Astrocyte of the spinal cord (primary cell): ENCODE measurements at places on chromosomes 7 and 10.
A peak's percentile ranks its signal among the peaks of the same experiment; 100 is the strongest.

GRCh38 chr7:68433462-68434070, 1164.7 kb upstream of the AUTS2 start:
- no peak for DNase-seq

GRCh38 chr7:134474828-134475227, 15.9 kb upstream of the AKR1B1 start:
- DNase-seq, result no peak

DNA sequence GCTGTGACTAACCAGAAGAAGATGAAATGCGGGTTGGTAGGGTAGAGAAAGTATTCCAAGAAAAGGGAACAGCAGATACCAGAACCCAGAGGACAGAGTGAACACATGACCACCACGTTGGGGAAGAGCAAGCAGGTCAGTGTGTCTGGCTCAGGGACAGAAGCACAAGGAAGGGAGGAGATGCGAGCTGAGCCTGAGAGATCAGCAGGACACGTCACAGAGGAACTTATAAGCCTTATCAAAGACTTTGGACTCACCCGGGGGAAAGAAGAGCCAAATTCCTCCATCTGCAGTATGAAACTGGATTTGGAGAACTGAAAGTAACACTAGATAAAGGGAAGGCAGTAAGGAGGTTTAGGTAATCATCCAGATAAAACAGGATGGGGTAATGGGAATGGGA, 232.1 kb upstream of the NPVF start:
- DNase-seq, result no peak

DNA sequence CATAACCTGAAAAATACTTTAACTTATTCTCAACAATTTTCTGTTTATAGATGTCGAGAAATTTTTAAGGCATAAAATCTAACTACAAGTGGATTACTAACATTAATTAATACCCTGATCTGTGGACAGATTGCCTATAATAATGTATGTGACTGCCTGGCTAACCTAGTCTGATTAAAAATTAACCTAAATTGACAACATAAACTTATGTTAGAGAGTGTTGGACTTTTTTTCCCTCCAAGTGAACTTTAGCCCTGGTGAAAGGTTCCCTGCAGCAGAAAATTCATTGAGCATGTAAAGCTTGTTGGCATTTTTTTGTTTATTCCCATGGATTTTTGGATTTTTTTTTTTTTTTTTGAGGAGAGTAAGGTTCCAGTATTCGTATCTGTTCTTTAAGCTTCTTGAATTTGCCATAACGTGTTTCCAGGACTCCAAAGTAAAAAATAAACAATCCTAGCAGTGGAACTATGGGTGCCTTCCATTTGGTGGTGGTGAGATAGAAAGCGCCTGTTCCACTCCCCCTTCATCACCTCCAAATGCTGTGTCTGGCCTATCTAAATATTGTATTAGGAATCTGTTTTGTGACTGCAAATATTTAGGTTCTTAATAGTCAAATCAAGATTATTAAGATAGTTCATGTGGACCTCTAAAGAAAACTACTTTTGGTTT, 36.1 kb downstream of the NET1 start:
- DNase-seq, result no peak

- DNase-seq, result no peak
Observed at GRCh38 chr10:131094527-131095312, 216.8 kb downstream of the TCERG1L start.

DNA sequence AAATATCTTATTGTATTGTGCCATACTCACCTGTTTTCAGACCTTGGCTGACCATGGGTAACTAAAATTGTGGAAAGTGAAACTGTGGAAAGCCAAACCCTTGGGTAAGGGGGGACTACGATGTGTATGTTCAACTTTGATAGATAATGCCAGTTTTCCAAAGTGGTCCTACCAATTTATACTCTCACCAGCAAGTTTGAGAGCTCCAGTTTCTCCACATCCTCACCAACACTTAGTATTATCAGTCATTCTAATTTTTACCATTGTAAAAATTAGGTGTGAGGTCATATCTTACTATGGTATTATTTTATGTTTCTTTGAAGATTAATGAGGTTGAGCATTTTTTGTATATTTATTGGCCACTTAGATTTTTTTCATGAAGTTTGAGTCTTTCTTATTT, 346.9 kb upstream of the PODXL start:
- no peak for DNase-seq

- no peak for DNase-seq
Observed at GRCh38 chr10:79937701-79938151, 11.2 kb downstream of the SFTPD start.

DNA sequence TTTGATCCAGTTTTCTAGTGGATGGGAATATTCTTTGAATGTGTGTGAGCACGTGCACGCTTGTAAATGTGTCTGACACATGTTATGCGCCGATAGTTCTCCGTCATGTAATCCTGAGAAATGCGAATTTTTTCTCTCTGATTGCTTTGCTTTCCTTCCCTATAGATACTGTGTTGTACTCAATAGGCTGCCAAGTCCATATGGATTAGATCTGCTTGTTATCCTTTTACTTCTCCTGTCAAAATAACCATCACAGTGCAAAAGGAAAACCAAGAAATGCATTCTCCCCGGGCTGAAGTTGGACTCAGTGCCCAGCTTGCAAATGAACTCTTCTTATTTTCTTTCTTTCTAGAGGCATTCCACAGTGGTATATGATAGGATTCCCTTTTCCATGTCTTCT, 131.9 kb downstream of the KIAA1217 start:
- no peak for DNase-seq

DNA sequence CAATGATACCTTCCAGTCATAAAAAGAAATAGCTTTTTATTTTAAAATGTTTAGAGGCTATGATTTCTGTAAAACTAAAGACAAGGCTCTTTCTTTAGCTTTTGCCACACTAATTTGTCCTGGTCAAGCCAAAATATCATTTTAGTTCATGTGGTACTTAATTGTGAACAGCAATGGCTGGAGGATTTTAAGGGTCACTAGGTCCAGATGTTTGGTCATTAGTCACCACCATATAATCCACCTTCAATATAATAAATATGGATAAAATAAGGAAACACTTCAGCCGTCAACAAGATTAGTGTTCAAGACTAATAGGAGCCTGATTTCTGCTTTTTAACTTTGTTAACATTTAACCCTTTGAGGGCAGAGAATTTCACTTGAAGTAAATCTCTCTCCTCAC, 50.0 kb upstream of the HGF start:
- DNase-seq, result no peak

GRCh38 chr7:45138433-45139267, 18.9 kb upstream of the RAMP3 start:
- DNase-seq, result no peak

- no peak for DNase-seq
Observed at GRCh38 chr7:30700941-30701340, 18.7 kb upstream of the CRHR2 start.

DNA sequence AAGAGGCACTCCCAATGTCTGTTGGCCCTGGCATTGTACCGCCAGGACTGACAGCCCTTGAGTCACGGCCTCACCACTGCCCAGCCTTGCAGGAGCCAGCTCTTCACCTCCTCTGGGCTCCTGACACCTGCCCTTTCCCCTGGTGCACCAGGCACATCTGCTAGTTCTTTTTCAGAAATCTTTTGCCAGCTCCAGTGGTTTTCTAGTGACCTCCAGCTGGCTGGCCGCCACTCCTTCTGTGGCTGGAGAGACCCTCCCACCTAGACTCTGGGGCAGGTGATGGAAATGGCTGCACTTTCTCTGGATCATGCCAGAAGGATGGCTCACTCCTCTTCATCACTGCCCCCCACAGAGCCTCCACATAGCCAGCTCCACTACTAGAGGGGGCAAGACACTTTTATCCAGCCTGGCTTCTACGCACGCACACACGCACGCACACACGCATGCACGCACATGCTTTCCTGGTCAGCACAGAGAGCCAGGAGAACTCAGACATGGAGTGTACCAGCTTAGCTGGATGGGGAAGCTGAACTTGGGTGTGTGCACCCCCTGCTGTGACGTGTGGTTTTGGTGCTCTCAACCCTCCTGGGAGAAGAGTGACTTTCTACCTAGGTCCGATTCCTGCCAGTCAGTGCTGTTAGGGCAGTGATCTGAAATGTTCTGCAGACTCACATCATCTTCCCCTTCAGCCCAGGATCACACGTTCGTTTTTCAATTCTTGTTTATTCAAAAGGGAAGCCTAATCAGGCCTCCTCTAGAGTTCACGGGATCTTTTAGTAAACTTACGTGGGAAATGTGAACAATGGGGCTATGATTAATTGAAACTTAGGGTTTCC, 222.0 kb downstream of the PRPF18 start:
- DNase-seq, result peak; percentile 49

GRCh38 chr7:93040355-93040754, 77.4 kb downstream of the SAMD9 start:
- DNase-seq, result no peak

- no peak for DNase-seq
Observed at GRCh38 chr7:44819292-44819691, 22.8 kb downstream of the PPIA start.

GRCh38 chr10:116082206-116082605, 190.8 kb downstream of the GFRA1 start:
- DNase-seq, result peak; percentile 30

GRCh38 chr7:47354071-47354470, 227.8 kb downstream of the TNS3 start:
- no peak for DNase-seq

DNA sequence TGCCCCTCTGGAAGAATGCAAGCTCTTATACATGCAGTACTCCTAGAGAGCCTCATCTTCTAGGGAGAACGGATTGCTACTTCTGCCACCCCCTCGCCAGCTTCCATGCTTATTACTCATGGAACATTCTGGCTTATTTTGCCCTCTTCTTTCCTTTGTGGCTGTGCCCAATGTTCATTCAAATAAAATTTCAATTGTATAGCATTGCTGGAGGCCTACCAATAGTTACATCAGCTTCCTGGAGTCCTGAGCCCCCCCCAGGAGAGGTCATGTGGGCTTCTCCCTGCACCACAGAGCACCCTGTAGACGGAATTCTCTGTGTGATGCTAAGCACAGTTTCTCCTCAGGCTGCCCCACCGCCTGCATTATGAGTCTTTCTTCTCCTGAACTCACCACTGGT, 1094.0 kb downstream of the KCNMA1 start:
- DNase-seq, result peak; percentile 80

GRCh38 chr10:74244097-74244685, 93.2 kb downstream of the ADK start:
- peak; percentile 74 for DNase-seq
